ENCODE measurements at places on chromosomes 12 and 14.

- DNase-seq, result no peak
Observed at GRCh38 chr12:9782547-9783382, 22.1 kb upstream of the CD69 start.

- DNase-seq, result no peak
Observed at GRCh38 chr12:91687052-91688017, 458.3 kb downstream of the BTG1 start.

DNA sequence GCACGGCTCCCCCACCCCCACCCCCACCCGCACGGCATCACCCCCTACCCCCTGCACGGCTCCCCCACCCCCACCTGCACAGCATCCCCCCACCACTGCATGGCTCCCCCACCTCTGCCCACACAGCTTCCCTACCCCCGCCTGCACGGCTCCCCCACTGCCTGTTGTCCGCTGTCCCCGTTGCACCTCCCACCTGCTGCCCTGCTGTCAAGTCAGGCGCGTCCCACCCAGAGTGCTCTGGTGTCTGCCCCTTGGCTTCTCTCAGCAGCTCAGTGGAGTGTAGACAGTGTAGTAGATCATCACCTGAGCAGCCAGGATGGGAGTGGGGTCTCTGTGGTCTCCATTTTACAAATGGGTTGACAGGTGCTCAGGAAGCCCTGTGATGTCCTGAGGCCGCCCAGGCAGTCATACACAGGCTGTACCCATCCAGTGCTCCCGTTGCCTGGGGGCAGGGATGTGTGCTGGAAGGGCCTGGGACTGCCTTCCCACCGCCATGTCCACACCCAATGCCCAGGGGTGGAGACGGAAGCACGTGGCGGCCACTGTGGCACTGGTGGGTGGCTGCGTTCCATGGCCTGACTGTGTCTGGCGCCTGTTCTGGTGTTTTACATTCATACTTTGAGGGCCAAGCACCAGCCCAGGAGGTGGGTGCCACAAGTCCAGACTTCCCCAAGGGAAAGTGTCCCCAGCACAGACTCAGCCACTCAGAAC is 32.5 kb downstream of the PACS2 start:
- DNase-seq, result no peak

- no peak for DNase-seq
Observed at GRCh38 chr14:93481758-93482157, 51.0 kb downstream of the UNC79 start.

- no peak for DNase-seq
Observed at GRCh38 chr14:65495196-65495595, 82.7 kb downstream of the FUT8 start.

- peak; percentile 90 for DNase-seq
Observed at GRCh38 chr14:75002392-75003249, at the start of gene EIF2B2. Gene EIF2B2, plus strand, starts transcription at chr14:75002921. Its CDS starts 70 bp downstream, at chr14:75002991.

DNA sequence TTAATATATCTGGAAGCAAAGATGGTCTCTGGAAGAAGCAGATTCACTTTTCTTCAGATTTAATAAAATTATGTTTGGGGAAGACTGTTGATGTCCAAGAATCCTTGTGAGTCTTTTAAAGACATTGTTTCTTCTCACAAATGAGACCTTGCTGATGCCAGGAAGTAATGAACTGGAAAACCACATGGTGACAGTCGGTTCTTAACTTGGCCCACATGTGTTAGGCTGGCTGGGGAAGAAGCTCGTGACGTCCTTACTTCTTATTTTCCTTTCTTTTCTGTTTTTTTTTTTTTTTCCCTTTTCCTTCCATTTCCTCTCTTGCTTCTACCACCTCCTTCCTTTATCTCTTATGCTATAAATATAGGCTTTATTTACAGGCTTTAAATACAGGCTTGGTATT is 950.2 kb downstream of the BCL11B start:
- no peak for DNase-seq

- DNase-seq, result no peak
Observed at GRCh38 chr14:71773898-71774481, 158.2 kb upstream of the RGS6 start.

DNA sequence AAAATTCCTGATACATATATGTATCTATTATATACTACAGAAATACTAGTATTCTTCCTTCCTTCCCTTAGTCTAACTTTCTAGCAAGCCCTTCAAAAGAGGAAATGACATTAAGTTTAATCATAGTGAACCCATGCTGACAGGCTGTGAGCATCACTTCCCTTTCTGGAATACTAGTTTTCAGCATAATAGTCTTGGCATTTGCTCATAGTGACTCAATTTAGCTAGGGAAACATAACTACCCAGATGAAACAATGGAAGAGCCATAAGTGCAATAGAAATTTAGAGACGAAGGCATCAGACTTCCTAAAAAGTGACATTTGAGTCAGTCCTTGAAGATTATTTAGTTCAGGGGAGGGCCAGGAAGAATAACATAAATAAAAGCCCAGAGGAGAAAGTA is 184.5 kb upstream of the CRY1 start:
- DNase-seq, result no peak
